Vagina (tissue), 2 donors: ENCODE measurements at places on chromosomes 7 and 10. TPM values are rescaled to one million over a fixed set of nuclear protein-coding genes. Genes with fewer than 3 reads are reported as not detected.

GRCh38 chr10:113269333-113269732 lies 283.5 kb upstream of the HABP2 start:
- no peak overlapping the region for H3K27ac ChIP-seq
- H3K4me1 ChIP-seq = peaks cover 22% of the 10 kb centered on the region
- H3K4me3 ChIP-seq = no peak overlapping the region

GRCh38 chr10:74922921-74923320 lies 96.5 kb downstream of the KAT6B start:
- H3K27ac ChIP-seq = peak overlapping the region; percentile 49
- no peak for DNase-seq
- H3K36me3 ChIP-seq = no peaks in the 10 kb centered on the region
- no peaks in the 10 kb centered on the region for H3K27me3 ChIP-seq
- H3K4me3 ChIP-seq = no peak overlapping the region

- no peak overlapping the region for H3K27ac ChIP-seq
- DNase-seq = no peak
- no peak overlapping the region for H3K4me3 ChIP-seq
Measured at GRCh38 chr10:121624836-121625486, 26.7 kb upstream of the FGFR2 start.

GRCh38 chr10:15627617-15628196 lies 92.0 kb downstream of the ITGA8 start:
- no peaks in the 10 kb centered on the region for H3K27me3 ChIP-seq
- no peak overlapping the region for H3K4me3 ChIP-seq
- DNase-seq = no peak

- no peak overlapping the region for H3K4me3 ChIP-seq
- DNase-seq = no peak
- H3K27ac ChIP-seq = no peak overlapping the region
- H3K4me1 ChIP-seq = no peaks in the 10 kb centered on the region
- no peaks in the 10 kb centered on the region for H3K27me3 ChIP-seq
Measured at GRCh38 chr7:79664884-79665676, 211.6 kb upstream of the MAGI2 start.

DNA sequence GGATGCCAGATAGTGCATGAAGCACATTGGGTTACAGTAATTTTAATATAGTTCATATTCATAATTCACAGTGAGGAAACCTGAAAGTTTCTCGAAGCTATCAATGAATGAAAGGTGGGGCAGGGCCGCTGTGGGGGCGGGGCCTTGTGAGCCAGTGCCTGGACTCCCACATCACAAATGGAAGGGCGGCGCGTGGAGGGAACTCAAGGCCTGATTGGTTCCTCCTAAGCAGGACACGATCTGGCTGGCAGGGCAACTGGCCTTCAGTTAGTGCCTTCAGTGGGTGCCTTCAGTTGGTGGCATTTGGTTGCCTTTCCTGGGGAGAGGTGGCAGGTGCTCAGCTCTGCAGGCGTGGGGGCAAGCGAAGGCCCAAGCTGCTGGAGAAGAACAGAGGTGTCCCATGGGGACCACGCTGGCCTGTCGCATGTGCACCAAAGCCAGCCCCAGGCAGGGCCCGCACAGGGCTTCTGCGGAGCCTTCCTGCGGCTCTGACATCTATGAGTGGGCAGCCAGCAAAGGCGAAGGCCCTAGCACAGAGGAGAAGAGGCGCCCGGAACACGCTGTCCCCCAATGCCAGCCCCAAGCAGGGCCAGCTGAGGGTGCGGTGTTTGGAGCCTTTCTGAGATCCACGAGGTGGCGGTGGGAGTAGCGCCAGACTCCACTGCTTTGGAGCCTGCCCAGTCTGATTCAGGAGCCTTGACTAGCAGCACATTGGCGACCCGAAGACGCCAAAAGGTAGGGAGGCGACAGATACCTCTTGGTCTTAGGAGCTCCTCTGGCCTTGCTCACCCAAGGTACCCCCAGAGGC lies 118.0 kb upstream of the PDSS1 start:
- no peak overlapping the region for H3K4me3 ChIP-seq
- no peak for DNase-seq
- no peaks in the 10 kb centered on the region for H3K36me3 ChIP-seq
- H3K4me1 ChIP-seq = no peaks in the 10 kb centered on the region

- no peak overlapping the region for H3K27ac ChIP-seq
- DNase-seq = no peak
- no peaks in the 10 kb centered on the region for H3K4me1 ChIP-seq
- no peaks in the 10 kb centered on the region for H3K36me3 ChIP-seq
Measured at GRCh38 chr7:45390731-45391130, 183.4 kb upstream of the ADCY1 start.

- no peak overlapping the region for H3K4me3 ChIP-seq
- H3K36me3 ChIP-seq = no peaks in the 10 kb centered on the region
- H3K27ac ChIP-seq = no peak overlapping the region
- H3K4me1 ChIP-seq = no peaks in the 10 kb centered on the region
Measured at GRCh38 chr7:120981888-120982615, 6.5 kb upstream of the CPED1 start.

GRCh38 chr7:143443153-143443552 lies at the start of gene TAS2R60:
Gene TAS2R60 (plus strand): TSS chr7:143443453. CDS start chr7:143443453, 0 bp downstream.
- H3K4me1 ChIP-seq = no peaks in the 10 kb centered on the region
- no peaks in the 10 kb centered on the region for H3K36me3 ChIP-seq
- H3K27ac ChIP-seq = no peak within 1 kb of the TSS
- H3K4me3 ChIP-seq = no peak within 1 kb of the TSS
- DNase-seq = no peak
- H3K27me3 ChIP-seq = no peaks in the 10 kb centered on the region

DNA sequence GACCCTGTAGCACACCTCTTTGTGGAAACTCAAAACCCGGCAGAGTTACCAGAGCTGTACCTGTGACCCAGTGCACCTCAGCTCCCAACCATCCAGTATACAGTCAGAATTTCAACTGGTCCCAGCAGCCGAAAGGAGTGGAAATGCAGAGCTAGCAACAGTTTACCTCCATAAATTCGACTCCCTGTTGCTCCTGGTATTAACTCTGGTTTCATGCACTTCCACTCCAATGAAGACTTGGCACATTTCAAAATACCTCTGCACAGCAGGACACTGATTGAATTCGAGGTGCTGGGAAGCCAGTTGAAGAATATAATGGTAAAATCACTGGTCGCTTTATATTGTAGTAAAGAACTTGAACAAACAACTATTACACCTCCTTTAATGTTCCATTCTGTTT lies 17.9 kb upstream of the TIAL1 start:
- no peak overlapping the region for H3K4me3 ChIP-seq
- H3K27me3 ChIP-seq = no peaks in the 10 kb centered on the region
- DNase-seq = no peak
- peaks cover 19% of the 10 kb centered on the region for H3K4me1 ChIP-seq
- no peaks in the 10 kb centered on the region for H3K36me3 ChIP-seq

GRCh38 chr7:148515728-148516695 lies 74.6 kb upstream of the C7orf33 start:
- no peak overlapping the region for H3K27ac ChIP-seq
- no peaks in the 10 kb centered on the region for H3K4me1 ChIP-seq
- no peaks in the 10 kb centered on the region for H3K27me3 ChIP-seq
- no peak overlapping the region for H3K4me3 ChIP-seq
- H3K36me3 ChIP-seq = no peaks in the 10 kb centered on the region

DNA sequence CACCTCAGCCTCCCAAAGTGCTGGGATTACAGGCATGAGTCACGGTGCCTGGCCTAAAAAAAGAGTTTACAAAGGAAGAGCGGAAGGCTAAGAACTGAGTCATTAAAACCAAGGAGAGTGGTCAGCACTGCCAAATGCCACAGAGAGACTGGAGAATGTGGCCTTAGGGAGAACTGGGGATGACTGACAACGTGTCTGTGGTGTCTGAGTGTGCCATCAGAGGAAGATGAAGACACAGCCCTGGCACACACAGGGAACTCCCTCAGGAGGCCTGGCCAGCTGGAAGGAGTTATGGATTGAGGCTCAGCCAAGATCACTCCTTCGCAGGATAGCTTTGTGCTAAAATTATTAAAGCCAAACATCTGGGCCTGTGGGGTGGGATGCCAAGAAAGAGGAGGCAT lies 3.9 kb upstream of the INA start:
- H3K36me3 ChIP-seq = no peaks in the 10 kb centered on the region
- H3K27me3 ChIP-seq = peaks cover 15% of the 10 kb centered on the region
- DNase-seq = no peak
- H3K27ac ChIP-seq = no peak overlapping the region
- no peak overlapping the region for H3K4me3 ChIP-seq
- peaks cover 15% of the 10 kb centered on the region for H3K4me1 ChIP-seq

DNA sequence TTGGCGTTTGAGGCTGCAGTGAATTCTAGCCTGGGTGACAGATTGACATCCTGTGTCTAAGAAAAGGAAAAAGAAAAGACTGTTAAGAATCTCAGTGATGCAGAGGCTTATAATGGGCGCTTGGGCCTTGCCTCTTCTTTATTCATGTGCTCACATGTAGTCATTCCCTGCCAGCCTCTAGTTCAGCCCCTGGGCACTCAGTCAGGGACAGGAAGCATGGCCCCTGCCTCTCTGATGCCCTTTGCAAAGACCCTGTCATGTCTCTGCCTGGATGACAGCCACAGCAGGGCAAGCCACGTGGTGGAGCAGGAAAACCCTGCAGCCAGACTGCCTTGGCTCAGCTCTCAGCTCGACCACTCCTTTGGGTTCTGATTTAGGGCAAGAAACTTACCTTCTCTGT lies 368.9 kb downstream of the RPS24 start:
- no peak overlapping the region for H3K4me3 ChIP-seq
- no peaks in the 10 kb centered on the region for H3K36me3 ChIP-seq
- H3K27me3 ChIP-seq = no peaks in the 10 kb centered on the region
- H3K27ac ChIP-seq = no peak overlapping the region
- H3K4me1 ChIP-seq = peaks cover 12% of the 10 kb centered on the region

- no peaks in the 10 kb centered on the region for H3K36me3 ChIP-seq
- no peak overlapping the region for H3K27ac ChIP-seq
- peaks cover 87% of the 10 kb centered on the region for H3K4me1 ChIP-seq
Measured at GRCh38 chr10:43399320-43400310, 9.4 kb downstream of the HNRNPF start.

DNA sequence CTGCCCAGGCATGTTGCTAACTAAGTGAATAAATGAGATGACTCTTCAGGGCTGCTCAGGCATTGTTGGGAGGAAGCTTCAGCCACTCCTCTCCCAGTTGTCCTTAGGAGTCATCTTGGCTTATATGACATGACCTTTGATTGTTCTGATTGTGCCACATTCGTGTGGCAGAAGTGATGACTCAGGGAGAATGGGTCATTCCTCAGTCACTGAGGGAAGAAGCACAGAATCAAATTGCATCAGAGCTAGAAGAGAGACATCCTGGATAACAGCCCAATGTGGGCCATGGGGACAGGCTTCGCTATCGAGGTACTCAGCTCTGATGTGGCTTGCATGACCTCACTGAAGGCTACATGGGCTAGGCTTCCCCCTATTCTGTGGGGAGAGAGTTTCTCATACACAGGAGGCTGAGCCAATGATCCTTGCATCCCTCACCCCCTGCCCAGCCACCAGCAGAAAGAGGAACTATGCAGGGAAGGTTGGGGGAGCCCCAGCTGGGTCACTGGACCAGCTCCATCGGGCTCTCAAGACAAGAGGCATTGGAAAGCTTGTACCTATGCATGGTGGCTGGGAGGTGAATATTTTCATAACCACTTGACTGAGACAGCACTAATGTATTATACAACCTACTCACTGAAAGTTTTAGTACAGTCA lies 6.0 kb upstream of the HMX3 start:
- peaks cover 23% of the 10 kb centered on the region for H3K4me1 ChIP-seq
- H3K36me3 ChIP-seq = no peaks in the 10 kb centered on the region
- no peaks in the 10 kb centered on the region for H3K27me3 ChIP-seq
- no peak overlapping the region for H3K4me3 ChIP-seq
- no peak for DNase-seq

- no peak overlapping the region for H3K4me3 ChIP-seq
- peaks cover 26% of the 10 kb centered on the region for H3K4me1 ChIP-seq
- H3K27ac ChIP-seq = no peak overlapping the region
- no peak for DNase-seq
- no peaks in the 10 kb centered on the region for H3K27me3 ChIP-seq
Measured at GRCh38 chr7:74283858-74284447, 5.3 kb upstream of the CLIP2 start.

The ADRB1 gene
- not detected for total RNA-seq

The SEPTIN7 gene
- 151 TPM for total RNA-seq

The MMD2 gene
- not detected for total RNA-seq

The PON3 gene
- 3.9 TPM for total RNA-seq

The PTPRE gene
- total RNA-seq = 77.6 TPM

The GPR22 gene
- 0.98 TPM for total RNA-seq

The GNAI1 gene
- total RNA-seq = 50.6 TPM

The AKR1C1 gene
- 73.7 TPM for total RNA-seq

The IGF2BP3 gene
- total RNA-seq = 11.8 TPM
